CD4-positive, alpha-beta T cell treated with Interleukin-17A for 4 hours (primary cell): ENCODE measurements at places on chromosomes 11 and 22.

- peak; percentile 76 for DNase-seq
These were observed 31.2 kb downstream of the PDE2A start for GRCh38 chr11:72642884-72643522.

- peak; percentile 18 for DNase-seq
These were observed 18.7 kb downstream of the CRELD2 start for GRCh38 chr22:49936973-49937757.

- no peak for DNase-seq
These were observed 6.8 kb downstream of the EED start for GRCh38 chr11:86251345-86251744.

- no peak for DNase-seq
These were observed 6.6 kb downstream of the PARVB start for GRCh38 chr22:44030702-44031082.

DNA sequence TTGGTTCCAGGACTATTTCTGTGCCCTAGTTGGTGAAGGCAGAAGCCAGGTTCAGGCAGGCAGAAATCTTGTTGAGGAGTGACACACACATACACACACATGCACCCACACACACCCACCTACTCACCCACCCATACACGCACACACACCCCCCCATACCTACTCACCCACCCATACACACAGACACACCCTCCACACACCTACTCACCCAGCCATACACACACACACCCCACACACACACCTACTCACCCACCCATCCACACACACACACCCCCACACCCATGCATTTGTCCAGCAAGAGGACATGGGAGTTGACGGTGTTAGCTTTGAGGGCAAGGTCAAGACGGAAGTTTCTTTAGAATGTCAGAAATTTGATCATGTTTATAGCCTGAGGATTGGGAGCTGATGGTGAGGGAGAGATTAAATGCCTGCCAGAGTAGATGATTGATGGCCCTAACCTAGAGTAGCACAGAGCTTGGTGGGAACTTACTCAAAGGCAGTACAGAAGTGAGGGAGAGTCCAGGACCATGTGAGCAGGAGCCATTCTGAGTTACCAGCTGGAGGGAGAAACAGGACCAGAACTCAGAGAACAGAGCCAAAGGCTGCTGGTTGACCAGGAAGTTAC lies 68.9 kb downstream of the CYB5R2 start:
- no peak for DNase-seq
